ENCODE measurements at places on chromosomes 7 and 10. TPM values are rescaled to one million over a fixed set of nuclear protein-coding genes. Genes with fewer than 3 reads are reported as not detected.

FLNC gene
- total RNA-seq: 0.06 TPM

DNA sequence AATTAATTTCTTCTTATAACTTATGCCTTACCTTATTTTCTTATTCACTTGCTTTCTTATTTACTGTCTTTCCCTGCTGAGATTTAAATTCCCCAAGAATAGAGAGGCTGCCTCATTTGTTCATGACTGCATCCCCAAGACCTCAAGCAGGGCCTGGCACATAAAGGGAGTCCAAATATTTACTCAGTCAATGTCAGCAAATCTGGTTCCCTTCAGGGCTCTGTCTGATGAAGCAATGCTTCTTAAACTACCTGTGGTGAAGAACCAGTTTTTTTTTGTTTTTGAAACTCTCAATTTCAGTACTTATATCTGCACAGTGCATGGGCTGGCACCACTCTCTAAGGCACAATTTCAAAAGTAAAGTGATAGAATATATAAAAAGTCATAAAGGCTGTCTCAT lies 4.7 kb downstream of the ZNF239 start:
- DNase-seq: no peak
- peaks cover 12% of the 10 kb centered on the region for H3K4me1 ChIP-seq
- no peak overlapping the region for H3K4me3 ChIP-seq
- H3K36me3 ChIP-seq: no peaks in the 10 kb centered on the region

DNA sequence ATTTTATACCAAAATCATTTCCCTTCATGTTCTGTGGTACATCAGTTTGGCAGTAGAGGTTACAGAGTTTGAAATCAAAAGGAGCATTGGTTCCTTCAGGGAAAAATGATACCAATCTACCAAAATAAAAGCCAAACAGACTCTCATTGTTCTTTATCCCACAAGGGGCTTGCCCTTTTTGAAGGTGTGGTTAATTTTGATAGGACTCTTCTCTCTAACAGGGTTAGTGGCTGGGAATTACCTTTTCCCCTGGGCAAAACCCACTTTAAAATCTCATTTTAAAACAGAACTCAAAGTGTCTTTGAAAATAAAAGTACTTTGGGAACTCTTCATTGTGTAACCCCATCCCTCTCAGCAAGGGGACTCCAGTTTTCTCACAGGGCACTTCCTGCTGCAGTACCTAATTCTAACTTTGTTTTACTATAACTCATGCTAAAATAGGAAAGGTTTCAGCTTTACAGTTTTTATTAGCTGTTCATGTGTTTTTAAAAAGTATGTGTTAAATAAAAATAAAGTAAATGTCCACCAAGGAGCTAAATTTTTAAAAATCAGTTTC lies 30.6 kb downstream of the SMNDC1 start:
- H3K4me3 ChIP-seq: no peak overlapping the region
- H3K4me1 ChIP-seq: peaks cover 16% of the 10 kb centered on the region
- no peaks in the 10 kb centered on the region for H3K36me3 ChIP-seq
- no peaks in the 10 kb centered on the region for H3K27me3 ChIP-seq

DNA sequence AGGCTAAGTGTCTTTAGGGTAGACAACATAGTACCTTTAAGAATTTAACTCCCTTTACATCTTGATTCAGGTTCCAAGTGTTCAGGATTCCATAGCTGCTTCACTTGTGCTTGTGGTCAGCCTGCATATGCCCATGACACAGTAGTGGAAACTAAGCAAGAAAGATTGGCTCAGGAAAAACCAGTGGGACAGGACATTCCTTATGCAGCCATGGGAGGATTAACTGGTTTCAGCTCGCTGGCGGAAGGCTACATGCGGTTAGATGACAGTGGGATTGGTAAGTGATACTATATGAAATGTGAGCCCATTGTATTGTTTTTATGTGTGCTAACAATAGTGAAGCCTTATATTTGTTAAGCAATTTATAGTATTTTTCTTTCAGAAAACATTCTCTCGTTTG lies 11.3 kb downstream of the FAM221A start:
- no peak overlapping the region for H3K4me3 ChIP-seq
- no peaks in the 10 kb centered on the region for H3K4me1 ChIP-seq
- DNase-seq: no peak
- peaks cover 27% of the 10 kb centered on the region for H3K36me3 ChIP-seq
- no peak overlapping the region for H3K27ac ChIP-seq

DNA sequence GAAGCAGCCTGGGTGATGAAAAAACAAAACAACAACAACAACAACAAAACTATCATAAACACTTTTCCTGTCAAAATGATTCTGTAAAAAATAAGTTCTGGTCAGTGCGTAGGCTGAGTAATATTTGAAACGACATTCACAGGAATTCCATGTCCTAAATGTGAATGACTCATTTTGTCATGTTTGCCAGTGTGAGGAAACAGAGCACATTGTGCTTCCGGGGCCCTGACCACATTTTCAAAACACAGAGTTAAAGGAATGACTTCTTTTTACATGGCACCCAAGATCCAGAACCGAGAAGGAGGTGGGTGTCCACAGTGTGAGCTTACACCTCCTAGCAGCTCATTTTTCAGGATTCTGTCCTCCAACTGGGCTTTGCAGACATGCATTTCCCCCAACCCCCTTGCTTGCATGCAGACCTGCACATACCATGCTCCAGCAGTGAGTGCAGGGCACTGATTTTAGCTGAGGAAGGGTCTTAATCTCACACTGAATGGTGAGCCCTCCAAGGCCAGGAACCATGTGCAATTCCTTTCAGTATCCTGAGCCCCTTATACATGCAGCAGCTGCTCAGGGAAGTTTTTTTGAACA lies 3.0 kb downstream of the CLRN3 start:
- H3K27me3 ChIP-seq: no peaks in the 10 kb centered on the region
- H3K27ac ChIP-seq: no peak overlapping the region
- no peaks in the 10 kb centered on the region for H3K4me1 ChIP-seq
- H3K4me3 ChIP-seq: no peak overlapping the region

DNA sequence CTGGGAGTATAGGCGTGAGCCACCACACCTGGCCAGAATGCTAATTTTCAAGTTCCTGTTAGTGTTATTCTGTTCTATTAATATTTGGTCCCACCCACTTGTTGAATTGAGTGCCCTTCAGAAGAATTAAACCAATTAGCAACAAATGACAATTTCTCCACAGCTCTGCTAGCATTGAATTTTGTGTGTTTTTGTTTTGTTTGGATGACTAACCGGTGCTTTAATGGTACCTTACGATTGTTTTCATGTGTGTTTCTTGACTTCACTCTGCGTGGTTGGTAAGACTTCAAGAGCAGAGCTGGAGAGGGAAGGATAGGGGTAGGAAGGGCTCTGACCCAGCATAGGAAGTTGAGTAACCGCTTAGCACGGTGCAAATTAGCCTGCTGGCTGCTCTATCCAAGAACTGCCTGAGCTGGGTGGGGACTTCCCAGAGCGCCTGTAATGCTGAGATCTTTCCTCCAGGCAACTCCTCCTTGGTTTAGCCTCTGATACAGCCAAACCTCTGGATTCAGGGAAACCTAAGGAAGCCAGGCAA lies 4.6 kb downstream of the ARPC1B start:
- peak overlapping the region; percentile 55 for H3K4me3 ChIP-seq
- no peaks in the 10 kb centered on the region for H3K27me3 ChIP-seq
- peaks cover 83% of the 10 kb centered on the region for H3K4me1 ChIP-seq
- no peak for DNase-seq

- H3K4me1 ChIP-seq: peaks cover 12% of the 10 kb centered on the region
- no peak overlapping the region for H3K4me3 ChIP-seq
- no peaks in the 10 kb centered on the region for H3K36me3 ChIP-seq
- H3K27ac ChIP-seq: no peak overlapping the region
Measured at GRCh38 chr7:135825406-135825805, 76.8 kb upstream of the FAM180A start.

DNA sequence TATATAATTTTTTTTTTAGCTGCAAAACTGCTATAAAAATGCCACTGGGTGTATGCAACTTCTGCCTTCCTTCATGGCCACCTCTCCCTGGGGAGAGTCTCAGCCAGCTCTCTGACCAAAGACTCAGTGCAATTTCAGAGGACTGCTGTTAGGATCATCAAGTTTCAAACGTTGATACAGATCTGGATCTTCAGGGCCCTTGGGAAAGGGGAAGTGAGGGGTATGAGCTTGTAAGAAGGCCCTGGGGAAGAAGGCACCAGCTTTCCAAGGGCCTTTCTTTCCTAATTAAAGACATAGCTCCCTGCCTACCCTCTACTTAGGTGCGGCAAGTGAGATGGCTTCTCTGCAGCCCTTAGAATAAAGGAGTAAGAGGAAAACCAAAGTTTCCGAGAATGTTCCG lies 130.4 kb downstream of the CUL2 start:
- no peak for DNase-seq
- H3K36me3 ChIP-seq: no peaks in the 10 kb centered on the region
- H3K27me3 ChIP-seq: no peaks in the 10 kb centered on the region
- H3K27ac ChIP-seq: no peak overlapping the region
- no peaks in the 10 kb centered on the region for H3K4me1 ChIP-seq
- H3K4me3 ChIP-seq: no peak overlapping the region
